Small intestine (tissue), 16 donors: ENCODE measurements at places on chromosomes 3 and 15. TPM values are rescaled to one million over a fixed set of nuclear protein-coding genes. Genes with fewer than 3 reads are reported as not detected.

The SLC9C1 gene
- polyA plus RNA-seq, result not detected

The LIPH gene
- polyA plus RNA-seq, result 10.1 TPM

The FBXW12 gene
- polyA plus RNA-seq, result not detected

The DNAH12 gene
- polyA plus RNA-seq, result 0.10 TPM

The ADCY5 gene
- polyA plus RNA-seq, result 6.9 TPM

The KCNH8 gene
- not detected for polyA plus RNA-seq

The MESP2 gene
- polyA plus RNA-seq, result not detected

The CYP1A2 gene
- not detected for polyA plus RNA-seq

The GCNT3 gene
- polyA plus RNA-seq, result 10.2 TPM

The CFAP20DC gene
- not detected for polyA plus RNA-seq
